ENCODE measurements at places on chromosomes 6 and 20. TPM values are rescaled to one million over a fixed set of nuclear protein-coding genes. Genes with fewer than 3 reads are reported as not detected.

The ZKSCAN3 gene
- total RNA-seq = 0.39 TPM

The EEF1A2 gene
- total RNA-seq = 62.5 TPM

The BPIFA1 gene
- not detected for total RNA-seq

The NCOA7 gene
- 6.7 TPM for total RNA-seq

The ZSCAN16 gene
- total RNA-seq = 1.7 TPM

The BTBD3 gene
- 26.8 TPM for total RNA-seq

The OPN5 gene
- not detected for total RNA-seq

The CEP162 gene
- total RNA-seq = 4.2 TPM

The TCF15 gene
- not detected for total RNA-seq

The ETV7 gene
- 0.82 TPM for total RNA-seq

The GGTLC1 gene
- total RNA-seq = not detected

The FKBP1C gene
- not detected for total RNA-seq

The MLN gene
- total RNA-seq = not detected

The WFDC10B gene
- not detected for total RNA-seq

The TFAP2D gene
- not detected for total RNA-seq

The CRISP3 gene
- not detected for total RNA-seq

The TGM3 gene
- not detected for total RNA-seq

The PAK5 gene
- not detected for total RNA-seq

The ZSCAN12 gene
- 0.95 TPM for total RNA-seq

The DZANK1 gene
- total RNA-seq = 0.40 TPM

The SLC25A27 gene
- 0.32 TPM for total RNA-seq

The HDGFL1 gene
- not detected for total RNA-seq

The C6orf52 gene
- not detected for total RNA-seq

The NKAIN2 gene
- not detected for total RNA-seq

The FUT9 gene
- not detected for total RNA-seq

The THBS2 gene
- total RNA-seq = 194 TPM

The LTB gene
- total RNA-seq = not detected

The HSPA1L gene
- 0.39 TPM for total RNA-seq

The TOX2 gene
- not detected for total RNA-seq

The PHACTR3 gene
- not detected for total RNA-seq

The TMEM217 gene
- 0.36 TPM for total RNA-seq

The AARS2 gene
- total RNA-seq = 92.6 TPM

The TMC2 gene
- not detected for total RNA-seq

The SEMG1 gene
- not detected for total RNA-seq

The ZC2HC1B gene
- not detected for total RNA-seq

The OLIG3 gene
- total RNA-seq = not detected

The PXDC1 gene
- total RNA-seq = 67.9 TPM

The RAET1E gene
- total RNA-seq = 2.8 TPM

The VWA7 gene
- 0.13 TPM for total RNA-seq

The CST11 gene
- not detected for total RNA-seq

The PLCB4 gene
- 0.12 TPM for total RNA-seq

The CLVS2 gene
- total RNA-seq = not detected
